ENCODE measurements at places on chromosomes 5 and 9. TPM values are rescaled to one million over a fixed set of nuclear protein-coding genes. Genes with fewer than 3 reads are reported as not detected.

DNA sequence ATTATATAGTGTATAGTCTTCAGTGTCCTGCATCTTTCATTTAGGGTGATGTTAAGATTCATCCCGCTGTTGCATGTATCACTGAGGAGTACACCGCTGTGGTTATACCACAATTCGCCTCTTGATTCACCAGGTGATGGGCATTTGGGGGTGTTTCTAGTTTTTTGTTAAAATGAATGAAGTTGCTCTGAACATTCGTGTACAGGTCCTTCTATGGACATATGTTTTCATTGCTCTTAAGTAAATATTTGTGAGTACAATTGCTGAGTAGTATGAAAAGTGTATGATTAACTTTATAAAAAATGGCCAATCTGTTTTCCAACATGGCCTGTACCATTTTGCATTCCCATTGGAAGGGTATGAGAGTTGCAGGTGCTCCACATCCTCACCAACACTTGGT is 61.7 kb downstream of the PLAC8L1 start:
- H3K4me3 ChIP-seq, result no peak overlapping the region
- no peaks in the 10 kb centered on the region for H3K4me1 ChIP-seq

CLTA gene
- total RNA-seq, result 242 TPM

DNA sequence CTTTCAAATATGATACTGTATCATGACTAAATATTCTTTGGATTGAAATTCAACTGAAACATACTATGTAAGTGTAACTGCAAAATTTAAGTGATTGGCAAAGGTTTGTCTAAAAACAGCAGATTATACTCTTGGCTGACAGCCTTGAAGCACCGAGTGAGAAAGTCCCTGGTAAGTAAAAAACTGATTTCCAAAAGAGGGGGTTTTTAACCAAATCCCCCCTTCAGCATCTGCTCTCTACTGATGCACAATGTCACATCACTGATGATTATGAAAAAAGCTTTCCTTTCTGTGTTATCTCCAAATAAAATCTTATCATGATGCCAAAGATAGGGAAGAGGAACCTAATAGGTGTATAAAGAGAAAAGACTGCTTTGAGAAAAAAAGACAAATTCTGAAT is 141.0 kb downstream of the MEF2C start:
- no peaks in the 10 kb centered on the region for H3K36me3 ChIP-seq
- H3K27me3 ChIP-seq, result no peaks in the 10 kb centered on the region
- no peak overlapping the region for H3K27ac ChIP-seq
- peaks cover 10% of the 10 kb centered on the region for H3K4me1 ChIP-seq
- no peak for DNase-seq
- no peak overlapping the region for H3K4me3 ChIP-seq

PCDHGA11 gene
- total RNA-seq, result 8.6 TPM

- no peaks in the 10 kb centered on the region for H3K4me1 ChIP-seq
- no peaks in the 10 kb centered on the region for H3K27me3 ChIP-seq
- no peak for DNase-seq
- H3K4me3 ChIP-seq, result no peak overlapping the region
- H3K27ac ChIP-seq, result no peak overlapping the region
- peaks cover 6% of the 10 kb centered on the region for H3K36me3 ChIP-seq
These were observed 98.5 kb downstream of the MRPS27 start for GRCh38 chr5:72221541-72221940.

- H3K36me3 ChIP-seq, result no peaks in the 10 kb centered on the region
- no peaks in the 10 kb centered on the region for H3K27me3 ChIP-seq
- DNase-seq, result peak; percentile 55
- no peaks in the 10 kb centered on the region for H3K4me1 ChIP-seq
- no peak overlapping the region for H3K4me3 ChIP-seq
These were observed 41.9 kb downstream of the GLRX start for GRCh38 chr5:95780597-95780996.

GRCh38 chr9:89410641-89411350 is 87.1 kb downstream of the SEMA4D start:
- no peak overlapping the region for H3K27ac ChIP-seq
- no peaks in the 10 kb centered on the region for H3K4me1 ChIP-seq
- no peaks in the 10 kb centered on the region for H3K27me3 ChIP-seq
- DNase-seq, result no peak

LVRN gene
- 12.9 TPM for total RNA-seq

DNA sequence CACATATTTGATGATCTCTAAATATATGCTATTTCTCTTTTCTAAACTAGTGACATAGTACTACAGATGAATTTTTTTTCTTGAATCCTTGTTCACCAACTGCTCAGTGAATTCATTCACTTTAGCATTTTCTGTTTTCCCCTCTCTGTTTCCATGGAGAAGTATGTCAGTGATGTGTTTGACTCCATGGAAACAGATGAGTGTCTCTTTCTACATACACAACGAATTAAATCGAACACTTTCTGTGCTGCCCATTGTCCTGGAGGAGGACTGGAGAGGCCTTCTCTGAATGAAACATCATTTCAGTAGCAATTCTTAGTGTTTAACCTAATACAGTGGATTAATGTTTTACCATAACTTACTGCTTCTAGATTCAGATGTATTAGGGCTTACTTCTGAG is 9.5 kb downstream of the INVS start:
- H3K27me3 ChIP-seq, result no peaks in the 10 kb centered on the region
- H3K27ac ChIP-seq, result no peak overlapping the region
- H3K4me1 ChIP-seq, result peaks cover 19% of the 10 kb centered on the region
- DNase-seq, result no peak

DNA sequence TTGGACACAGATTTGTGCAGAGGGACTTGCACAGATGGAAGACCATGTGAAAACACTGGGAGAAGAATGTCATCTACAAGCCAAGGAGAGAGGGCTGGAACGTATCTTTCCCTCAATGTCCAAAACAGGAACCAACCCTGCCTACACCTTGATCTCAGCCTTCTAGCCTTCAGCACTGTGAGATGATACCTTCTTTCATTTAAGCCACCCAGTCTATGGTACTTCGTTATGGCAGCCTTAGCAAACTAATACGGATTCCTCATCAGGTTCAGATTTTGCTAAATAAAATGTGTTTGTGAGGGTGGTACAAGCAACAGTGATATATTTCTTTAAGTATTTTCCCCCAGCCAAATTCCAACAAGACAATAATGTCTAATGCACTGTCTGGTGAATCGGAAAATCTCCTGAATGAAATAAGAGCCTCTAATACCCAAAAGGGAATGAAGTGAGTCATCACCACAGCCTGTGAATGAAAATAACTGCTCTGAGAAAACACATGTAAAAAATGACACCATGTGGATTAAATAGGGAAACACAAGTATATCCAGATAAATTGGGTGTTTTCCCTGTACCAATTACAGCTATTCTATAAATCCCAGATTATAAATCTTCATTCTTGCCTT is 182.8 kb upstream of the TARS1 start:
- H3K36me3 ChIP-seq, result no peaks in the 10 kb centered on the region
- no peaks in the 10 kb centered on the region for H3K27me3 ChIP-seq
- peaks cover 6% of the 10 kb centered on the region for H3K4me1 ChIP-seq
- no peak overlapping the region for H3K4me3 ChIP-seq
- no peak for DNase-seq

DMRT3 gene
- total RNA-seq, result 0.22 TPM

GRCh38 chr9:121325387-121325786 is 44.7 kb downstream of the STOM start:
- peaks cover 99% of the 10 kb centered on the region for H3K36me3 ChIP-seq
- H3K27me3 ChIP-seq, result no peaks in the 10 kb centered on the region
- no peak for DNase-seq

DNA sequence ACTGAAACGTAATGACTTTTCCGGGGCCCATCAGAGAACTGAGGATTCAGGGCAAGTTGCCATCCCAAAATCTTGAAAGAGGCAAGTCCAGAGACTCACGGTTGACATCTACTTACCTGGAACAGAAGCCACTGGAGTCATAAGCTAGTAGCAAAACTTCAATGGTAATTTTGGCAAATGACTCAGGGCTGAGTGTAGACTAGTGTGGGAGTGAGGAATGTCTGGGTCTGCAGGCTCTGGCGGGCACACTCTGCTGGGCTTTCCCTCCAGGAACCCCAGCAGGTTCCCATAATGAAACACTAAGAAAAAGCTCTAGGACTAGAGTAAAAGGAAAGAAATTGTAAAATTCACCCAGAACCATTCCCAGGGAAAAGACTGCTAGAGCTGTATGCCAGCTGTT is 122.9 kb upstream of the NFIL3 start:
- H3K27ac ChIP-seq, result no peak overlapping the region
- no peaks in the 10 kb centered on the region for H3K4me1 ChIP-seq
- no peaks in the 10 kb centered on the region for H3K36me3 ChIP-seq
- DNase-seq, result no peak
- no peak overlapping the region for H3K4me3 ChIP-seq
- H3K27me3 ChIP-seq, result no peaks in the 10 kb centered on the region

DNA sequence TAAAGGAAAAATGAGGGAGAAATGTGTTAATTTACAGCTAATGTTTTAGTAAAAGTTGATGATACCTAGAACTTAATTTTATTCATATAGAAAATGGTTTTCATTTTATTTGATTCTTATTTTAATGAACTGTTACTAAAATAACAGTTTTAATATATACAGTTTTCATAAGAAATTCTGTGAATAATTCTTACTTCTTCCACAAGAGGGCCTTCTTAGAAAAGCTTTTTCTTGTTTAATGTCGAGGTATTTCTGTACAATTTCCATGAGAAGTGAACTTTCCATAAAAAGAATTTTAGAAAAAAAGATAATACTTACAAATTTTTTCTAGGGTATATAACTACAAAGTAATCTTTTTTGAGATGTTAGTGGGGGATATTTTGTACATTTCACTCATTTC is 73.9 kb downstream of the KLF9 start:
- no peaks in the 10 kb centered on the region for H3K4me1 ChIP-seq
- H3K27ac ChIP-seq, result no peak overlapping the region
- no peak for DNase-seq
- H3K27me3 ChIP-seq, result no peaks in the 10 kb centered on the region
- H3K36me3 ChIP-seq, result no peaks in the 10 kb centered on the region
